Stimulated activated CD8-positive, alpha-beta memory T cell treated with anti-CD3 and anti-CD28 coated beads, Interleukin-7, amount 100 ng/mL, for 1 hour (primary cell): ENCODE measurements at places on chromosomes 4 and X.

- no peak for DNase-seq
Measured at GRCh38 chr4:180031330-180031729, 2211.9 kb upstream of the TENM3 start.

DNA sequence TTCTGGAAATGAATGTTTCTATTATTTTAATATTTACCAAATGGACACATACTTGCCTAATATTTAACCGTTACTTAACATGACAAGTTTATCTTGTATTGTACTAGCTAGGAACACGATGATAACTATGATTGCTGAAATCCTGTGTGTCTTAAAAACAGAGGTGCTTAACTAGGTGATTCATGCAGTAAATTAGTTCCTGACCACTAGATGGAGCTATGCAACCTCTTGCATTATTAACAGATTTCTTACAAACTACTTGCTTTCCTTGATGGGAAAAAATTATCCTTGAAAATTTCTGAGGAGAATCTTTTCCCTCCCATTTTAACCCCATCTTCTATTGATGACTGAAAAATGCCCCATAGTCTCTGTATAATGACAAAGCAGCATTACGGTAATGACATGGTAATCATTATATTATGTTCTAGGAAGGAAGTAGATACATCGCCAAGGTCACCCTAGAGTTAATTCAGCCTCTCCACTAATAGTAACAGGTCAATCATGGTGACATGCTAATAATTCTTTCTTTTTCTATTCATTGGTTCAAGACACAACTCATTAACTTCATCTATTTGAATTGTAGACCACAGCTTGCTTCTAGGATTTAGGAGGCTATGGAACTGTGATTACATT lies 844.2 kb downstream of the RAPGEF2 start:
- no peak for DNase-seq

GRCh38 chr4:17567271-17567670 lies 9.7 kb upstream of the LAP3 start:
- DNase-seq, result no peak

GRCh38 chr4:81495345-81495744 lies 23.6 kb upstream of the RASGEF1B start:
- DNase-seq, result no peak

DNA sequence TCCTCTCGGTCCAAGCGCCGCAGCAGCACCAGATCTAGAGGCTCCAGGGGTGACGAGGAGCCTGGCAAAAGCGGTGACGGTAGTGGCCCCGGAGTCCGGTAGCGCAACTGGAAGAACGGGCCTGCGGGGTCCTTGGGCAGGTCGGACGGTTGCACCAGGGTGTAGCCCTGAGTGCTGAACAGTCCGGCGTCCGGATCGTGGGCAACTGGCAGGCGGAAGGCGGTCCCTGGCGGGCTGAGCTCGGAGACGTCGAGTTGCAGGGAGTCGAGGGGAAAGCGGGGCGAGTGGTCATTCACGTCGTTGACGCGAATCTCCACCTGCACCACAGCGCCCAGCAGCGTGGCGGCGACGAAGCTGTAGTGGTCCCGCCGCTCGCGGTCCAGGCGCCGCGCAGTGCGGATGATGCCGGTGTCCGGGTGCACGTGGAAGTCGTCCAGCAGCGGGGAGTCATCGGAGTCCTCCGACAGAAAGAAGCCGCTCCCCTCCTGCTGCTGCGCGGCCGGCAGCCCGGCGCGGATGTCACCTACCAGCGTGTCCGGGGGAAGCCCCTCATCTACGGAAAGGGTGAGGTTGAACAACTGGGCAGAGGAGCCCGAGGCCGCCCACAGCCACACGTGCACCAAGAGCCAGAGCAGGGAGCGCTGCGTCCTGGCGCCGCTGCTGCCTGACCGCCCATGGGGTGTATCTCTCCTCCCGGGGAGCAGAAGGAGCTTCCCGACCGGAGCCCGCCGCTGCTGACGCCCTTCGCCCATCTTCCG lies 837 bp downstream of the DCHS2 start:
- DNase-seq, result no peak

DNA sequence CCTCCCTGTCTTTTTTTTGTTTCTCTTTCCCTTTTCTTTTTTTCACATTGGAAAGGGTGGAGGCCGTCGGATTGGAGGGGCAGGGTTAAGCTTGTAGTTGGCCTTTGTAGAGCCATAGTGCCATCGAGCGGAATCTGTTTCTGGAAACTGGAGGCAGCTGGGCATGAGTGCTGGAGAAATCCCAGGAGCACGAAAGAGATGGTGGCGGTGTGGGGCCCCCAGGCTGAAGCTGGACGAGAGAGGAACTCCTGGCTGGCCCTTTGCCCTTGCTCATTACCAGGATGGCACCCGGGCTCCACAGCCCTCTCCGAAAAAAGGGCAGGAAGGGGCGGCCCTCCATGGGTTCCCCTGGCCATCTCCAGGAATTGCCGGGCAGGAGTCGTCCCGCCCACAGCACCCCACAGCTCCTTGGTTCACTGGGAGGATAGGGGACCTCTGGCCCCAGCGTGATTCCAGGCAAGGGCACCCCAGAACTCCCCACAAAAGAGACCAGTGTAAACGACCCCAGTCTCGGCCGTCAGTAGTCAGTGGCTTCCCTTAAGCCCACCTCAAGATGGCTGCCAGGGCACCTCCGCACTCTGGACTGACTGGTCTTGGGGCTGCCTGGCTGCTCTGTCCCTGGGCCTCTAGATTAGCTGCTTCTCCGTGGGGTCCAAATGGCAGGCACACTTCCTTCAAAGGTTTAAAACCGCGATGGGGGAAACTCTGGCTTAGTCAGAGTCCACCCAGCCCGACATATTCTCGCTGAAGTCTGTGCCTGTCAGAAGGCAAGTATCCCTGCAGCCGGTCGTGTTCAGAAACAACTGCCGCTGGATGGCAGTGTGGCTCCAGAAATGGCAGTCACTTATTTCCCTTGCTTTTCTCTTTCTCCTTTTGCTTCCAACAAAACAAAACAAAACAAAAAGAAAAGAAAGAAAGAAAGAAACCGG lies 74.1 kb downstream of the NBDY start:
- DNase-seq, result no peak

- no peak for DNase-seq
Measured at GRCh38 chrX:137549073-137549472, 16.9 kb upstream of the ZIC3 start.

DNA sequence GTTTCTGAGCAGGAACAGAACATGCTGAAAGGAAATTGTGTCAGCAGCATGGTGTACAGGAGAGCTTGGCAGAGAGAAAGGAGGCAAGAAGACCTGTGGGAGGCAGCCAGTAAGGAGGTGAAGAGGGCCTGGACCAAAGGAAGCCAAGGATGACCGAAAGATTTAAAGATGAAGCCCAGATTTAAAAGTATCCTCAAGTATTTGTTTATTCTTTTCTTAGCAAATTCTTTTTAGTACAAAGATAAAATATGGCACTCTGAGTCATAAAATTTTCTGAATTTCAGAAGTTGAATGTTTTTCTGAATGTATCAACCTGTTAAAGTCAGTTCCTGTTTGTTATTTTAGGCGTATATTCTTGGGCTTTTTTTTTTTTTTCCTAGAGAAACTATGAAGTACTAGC lies 3.5 kb downstream of the PKD2 start:
- DNase-seq, result no peak

DNA sequence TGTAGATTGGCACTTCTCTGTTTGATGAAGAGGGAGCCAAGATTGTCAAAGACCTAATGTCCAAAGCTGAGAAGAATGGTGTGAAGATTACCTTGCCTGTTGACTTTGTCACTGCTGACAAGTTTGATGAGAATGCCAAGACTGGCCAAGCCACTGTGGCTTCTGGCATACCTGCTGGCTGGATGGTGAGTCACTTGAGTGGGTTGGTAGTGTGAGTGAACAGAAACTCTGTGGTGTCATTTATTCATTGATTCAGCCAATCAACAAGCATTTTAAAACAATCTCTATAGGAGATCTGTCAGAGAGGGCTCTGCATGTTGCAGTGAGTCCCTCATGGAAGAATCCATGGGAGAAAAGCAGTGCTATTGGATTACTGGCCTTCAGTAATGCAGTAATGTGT lies 16.3 kb downstream of the TAF9B start:
- DNase-seq, result no peak

GRCh38 chrX:132200976-132201375 lies 18.3 kb downstream of the RAP2C start:
- no peak for DNase-seq

DNA sequence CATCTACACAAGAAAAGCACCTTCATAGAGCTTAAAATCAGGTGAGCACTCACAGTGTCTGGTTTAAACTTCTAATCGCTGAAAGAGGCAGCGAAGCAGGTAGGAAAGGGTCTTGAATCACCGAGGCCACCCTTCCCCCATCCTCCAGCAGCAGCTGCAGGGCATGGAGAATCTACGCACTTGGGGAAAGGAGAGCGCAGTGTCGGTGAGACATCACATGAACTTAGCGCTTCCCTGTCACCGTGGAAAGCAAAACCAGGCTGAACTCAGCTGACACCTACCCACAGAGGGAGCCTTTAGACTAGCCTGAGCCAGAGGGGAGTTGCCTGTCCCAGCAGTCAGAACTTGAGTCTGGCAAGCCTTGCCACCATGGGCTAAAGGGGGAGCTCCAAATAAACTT lies 197.2 kb upstream of the ZFP42 start:
- DNase-seq, result no peak

DNA sequence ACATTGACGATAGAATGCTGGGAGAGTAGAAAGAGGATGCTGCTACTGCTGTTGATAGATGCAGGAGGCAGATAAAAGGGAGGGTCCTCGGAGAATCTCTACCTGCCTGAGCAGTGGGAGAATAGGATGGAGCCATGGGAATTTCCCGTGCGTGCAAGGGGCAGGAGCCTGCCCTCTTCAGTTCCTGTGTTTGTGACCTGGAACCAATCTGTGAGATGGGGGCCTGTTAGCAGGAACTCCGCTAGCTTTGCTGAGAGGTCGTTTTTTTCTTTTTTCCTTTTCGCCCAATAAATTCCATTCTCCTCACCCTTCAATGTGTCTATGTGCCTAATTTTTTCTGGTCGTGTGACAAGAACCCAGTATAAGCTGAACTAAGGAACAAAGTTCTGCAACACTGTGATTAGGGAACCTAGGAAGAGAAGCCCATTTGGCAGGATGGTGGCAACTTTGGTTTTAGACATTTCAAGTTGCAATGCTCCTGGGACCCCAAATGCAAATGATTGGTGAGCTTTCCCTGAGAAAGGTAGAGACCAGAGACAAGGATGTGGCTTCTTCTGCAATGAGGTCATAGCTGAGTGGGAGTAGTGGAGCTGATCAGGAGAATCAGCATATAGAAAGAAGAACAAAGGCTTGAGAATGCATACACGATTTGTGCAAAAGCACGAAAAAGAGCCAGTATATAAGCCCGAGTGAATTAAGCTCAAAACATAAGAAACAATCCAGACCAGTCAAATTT lies 23.9 kb downstream of the SLC39A8 start:
- no peak for DNase-seq

- no peak for DNase-seq
Measured at GRCh38 chr4:7335344-7336066, 99.2 kb downstream of the PSAPL1 start.

DNA sequence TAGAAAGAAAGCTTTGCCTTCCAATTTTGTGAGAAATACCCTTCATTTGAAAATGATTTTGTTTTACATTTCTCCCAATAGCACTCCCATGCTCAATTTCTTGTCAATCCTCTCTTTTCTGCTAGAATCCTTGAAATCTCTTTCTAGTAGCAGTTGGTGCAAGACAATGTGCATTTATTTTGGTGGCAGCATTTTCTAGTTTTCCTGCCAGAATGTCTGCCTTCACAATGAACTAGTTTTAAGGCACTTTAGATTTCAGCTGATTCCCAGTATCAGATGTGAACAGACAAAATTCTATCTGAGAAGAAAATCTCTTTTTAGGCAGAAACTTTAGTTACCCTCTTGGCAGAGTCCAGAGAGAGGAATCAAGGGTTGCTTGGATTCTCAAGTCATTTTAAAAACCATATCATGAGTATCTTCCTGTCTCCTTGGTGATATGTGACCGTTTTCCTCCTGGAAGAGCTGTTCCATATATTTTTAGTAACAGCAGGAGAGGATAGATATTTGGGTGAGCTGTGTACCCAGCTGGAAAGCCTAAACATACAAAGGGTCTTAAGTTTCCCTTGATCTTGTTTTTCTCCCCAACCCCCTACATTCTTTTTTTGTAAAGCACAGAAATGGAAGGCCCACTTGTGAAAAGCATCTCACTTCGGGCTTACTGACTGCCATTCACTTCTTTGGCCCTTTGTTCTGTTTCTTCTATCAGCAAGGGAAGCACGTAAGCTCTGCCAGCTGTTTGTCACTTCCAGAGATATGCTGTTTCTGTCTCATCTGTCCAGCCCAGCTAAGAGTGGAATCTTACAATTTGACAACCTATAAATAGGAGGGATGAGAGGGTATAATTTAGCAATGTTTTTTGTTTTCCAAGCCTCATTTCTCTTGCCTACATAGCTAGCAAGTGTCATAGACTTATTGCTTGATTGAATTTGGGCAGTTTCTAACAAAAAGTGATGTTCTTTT lies 38.7 kb downstream of the TSPAN7 start:
- no peak for DNase-seq

GRCh38 chrX:65588795-65589194 lies 54.2 kb upstream of the LAS1L start:
- DNase-seq, result no peak

- DNase-seq, result no peak
Measured at GRCh38 chrX:24782011-24782410, 88.3 kb downstream of the POLA1 start.

- DNase-seq, result no peak
Measured at GRCh38 chr4:102759831-102760644, 730 bp downstream of the MANBA start.

GRCh38 chr4:20318001-20318908 lies 66.5 kb downstream of the SLIT2 start:
- DNase-seq, result no peak

GRCh38 chr4:2072971-2073807 lies 14.1 kb downstream of the NAT8L start:
- DNase-seq, result no peak

GRCh38 chrX:21756785-21757529 lies 959 bp downstream of the SMPX start:
- no peak for DNase-seq

GRCh38 chr4:27986476-27986875 lies 1125.8 kb downstream of the STIM2 start:
- no peak for DNase-seq

DNA sequence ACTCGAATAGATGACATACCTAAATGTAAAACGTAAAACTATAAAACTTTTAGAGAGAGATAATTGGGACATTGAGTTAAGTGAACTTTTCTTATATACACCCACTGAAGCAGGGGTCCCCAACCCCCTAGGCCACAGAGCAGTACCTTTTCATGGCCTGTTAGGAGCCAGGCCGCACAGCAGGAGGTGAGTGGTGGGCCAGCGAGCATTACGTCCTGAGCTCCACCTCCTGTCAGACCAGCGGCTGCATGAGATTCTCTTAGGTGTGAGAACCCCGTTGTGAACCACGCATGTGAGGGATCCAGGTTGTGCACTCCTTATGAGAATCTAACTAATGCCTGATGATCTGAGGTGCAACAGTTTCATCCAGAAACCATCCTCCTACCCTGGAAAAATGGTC lies 114.8 kb downstream of the HMX1 start:
- no peak for DNase-seq

DNA sequence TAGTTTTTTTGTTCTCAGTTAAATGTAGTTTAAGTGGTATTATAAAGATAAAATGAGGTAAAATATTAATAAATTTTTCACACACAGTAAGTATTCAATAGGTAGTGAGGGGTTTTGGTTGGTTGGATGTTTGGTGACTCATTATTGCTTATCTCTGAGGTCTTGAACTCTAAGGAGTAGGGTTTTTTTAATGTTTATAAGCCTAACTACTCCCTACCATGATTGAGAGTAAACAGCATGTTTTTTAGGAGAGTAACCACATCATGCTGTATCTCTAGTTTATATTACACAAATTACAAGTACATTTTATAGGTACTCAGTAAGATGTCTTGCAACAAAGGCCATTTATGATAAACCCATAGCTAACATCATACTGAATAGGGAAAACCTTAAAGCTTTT lies 181.6 kb downstream of the MAPK10 start:
- no peak for DNase-seq
